ENCODE measurements at places on chromosomes 2 and 18. TPM values are rescaled to one million over a fixed set of nuclear protein-coding genes. Genes with fewer than 3 reads are reported as not detected.
A peak's percentile ranks its signal among the peaks of the same experiment; 100 is the strongest.

- DNase-seq: no peak
Measured at GRCh38 chr2:239160226-239161143, 240.3 kb downstream of the HDAC4 start.

DNA sequence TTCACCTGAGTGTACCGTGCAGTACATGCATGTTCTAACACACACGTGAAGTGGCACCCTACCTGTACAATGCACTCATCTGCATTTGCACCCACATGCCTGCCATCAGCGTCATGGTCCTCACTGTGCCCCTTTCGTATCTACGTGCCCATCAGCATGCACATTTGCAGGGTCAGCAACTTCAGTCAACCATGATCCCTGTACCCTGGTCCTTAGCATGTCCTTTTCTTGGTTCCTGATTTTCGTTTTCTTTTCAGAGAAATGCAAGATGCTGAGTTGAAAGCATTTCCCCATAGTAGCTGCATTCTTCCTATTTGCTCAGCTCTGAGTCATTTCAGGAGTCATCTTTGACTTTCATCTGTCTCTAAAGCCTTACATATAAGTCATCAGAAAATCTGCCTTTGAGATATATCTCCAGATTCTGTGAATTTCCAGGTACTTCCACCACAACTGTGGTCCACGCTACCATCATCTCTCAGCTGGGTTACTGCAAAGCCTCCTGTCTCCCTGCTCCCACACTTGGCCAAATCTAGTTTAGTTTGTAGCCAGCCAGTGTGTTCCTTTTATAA, 14.7 kb upstream of the PUM2 start:
- no peak for DNase-seq

GRCh38 chr18:79608069-79608468, 71.5 kb upstream of the CTDP1 start:
- DNase-seq: no peak

DNA sequence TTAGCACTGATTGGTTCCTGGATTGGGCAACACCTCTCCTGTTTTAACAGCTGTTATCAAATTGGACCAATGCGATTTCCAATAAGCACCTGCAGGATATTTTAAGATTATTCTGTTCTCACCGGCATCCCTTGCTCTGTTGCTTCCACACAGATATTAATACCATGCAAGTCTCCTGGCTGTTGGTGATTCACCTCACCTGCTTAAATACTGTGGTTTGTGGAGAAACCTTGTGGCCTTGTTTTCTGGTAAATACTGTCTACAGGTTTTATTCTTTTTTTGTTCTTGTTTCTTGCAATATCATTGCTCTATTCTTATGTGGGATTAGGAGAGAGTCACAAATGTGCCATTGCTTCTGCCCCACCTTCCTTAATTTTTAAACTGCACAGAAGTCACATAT, 448.1 kb upstream of the NXPH2 start:
- no peak for DNase-seq

GRCh38 chr2:109288544-109289368, 159.8 kb downstream of the SH3RF3 start:
- no peak for DNase-seq

GRCh38 chr2:190407662-190408537, at the start of gene MFSD6:
Gene MFSD6, plus strand, starts transcription at chr2:190408355. Its CDS starts 27,675 bp downstream, at chr2:190436030.
- DNase-seq: peak; percentile 7

DNA sequence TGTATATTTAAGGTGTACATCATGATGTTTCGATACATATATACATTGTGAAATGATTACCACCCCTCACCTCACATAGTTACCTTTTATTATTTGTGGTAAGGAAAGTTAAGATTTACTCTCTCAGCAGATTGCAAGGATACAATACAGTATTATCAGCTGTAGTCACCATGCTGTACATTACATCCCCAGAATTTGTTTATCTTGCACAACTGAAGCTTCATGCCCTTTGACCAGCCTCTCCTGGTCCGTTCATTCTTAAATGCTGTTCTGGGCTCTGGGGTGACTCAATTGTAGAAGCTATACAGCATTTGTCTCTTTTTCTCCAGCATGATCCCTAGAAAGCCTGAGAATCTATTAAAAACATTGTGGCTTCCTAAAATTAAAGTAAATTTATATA, 90.8 kb downstream of the PTPRM start:
- DNase-seq: no peak

- DNase-seq: no peak
Measured at GRCh38 chr2:61998426-61998825, 93.0 kb downstream of the COMMD1 start.

DNA sequence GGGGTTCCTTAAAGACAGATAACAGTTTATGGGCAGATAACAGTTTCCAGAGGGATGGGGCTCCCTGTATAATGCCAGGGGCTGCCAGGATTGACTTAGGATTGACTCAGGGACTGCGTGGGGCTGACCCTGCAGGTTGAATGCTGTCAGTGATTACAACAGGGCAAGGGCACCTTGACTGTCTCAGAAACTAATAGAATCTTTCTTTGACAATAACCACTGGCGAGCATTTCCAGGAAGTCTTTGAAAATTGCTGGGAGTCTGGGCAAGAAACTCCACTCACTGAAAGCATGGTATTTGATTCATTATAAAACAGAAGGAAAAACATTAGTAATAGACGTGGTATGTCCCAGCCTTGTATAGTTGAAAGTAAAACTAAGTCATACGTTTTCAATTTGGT, 101.0 kb downstream of the GPD2 start:
- no peak for DNase-seq

DNA sequence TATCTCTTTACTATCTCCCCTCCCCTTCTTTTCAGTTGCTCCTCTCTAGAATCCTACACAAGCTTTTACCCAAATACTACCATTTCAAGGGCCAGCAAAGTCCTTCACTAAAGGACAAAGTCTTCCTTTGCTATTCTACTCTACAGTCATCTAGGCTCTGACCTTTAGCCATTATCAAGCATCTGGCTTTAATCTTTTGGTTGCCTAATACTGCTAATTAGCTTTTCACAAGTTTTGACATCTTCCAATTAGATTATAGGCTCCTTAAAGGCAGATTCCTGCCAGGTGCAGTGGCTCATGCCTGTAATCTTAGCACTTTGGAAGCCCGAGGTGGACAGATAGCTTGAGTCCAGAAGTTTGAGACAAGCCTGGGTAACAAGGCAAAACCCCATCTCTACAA, 194.4 kb downstream of the SH3BP4 start:
- no peak for DNase-seq

- DNase-seq: peak; percentile 15
Measured at GRCh38 chr2:232339121-232340081, 39.1 kb upstream of the ALPP start.

MYOM1 gene
- 0.26 TPM for total RNA-seq

TRAF3IP1 gene
- 6.3 TPM for total RNA-seq

RALB gene
- 31.5 TPM for total RNA-seq

CIB4 gene
- not detected for total RNA-seq

APCDD1 gene
- not detected for total RNA-seq

TUBA4B gene
- total RNA-seq: not detected

PGAP1 gene
- 3.6 TPM for total RNA-seq

UNC80 gene
- 2.1 TPM for total RNA-seq

Data from SK-MEL-5 (cell line).